ENCODE measurements at places on chromosomes 16 and 17.

DNA sequence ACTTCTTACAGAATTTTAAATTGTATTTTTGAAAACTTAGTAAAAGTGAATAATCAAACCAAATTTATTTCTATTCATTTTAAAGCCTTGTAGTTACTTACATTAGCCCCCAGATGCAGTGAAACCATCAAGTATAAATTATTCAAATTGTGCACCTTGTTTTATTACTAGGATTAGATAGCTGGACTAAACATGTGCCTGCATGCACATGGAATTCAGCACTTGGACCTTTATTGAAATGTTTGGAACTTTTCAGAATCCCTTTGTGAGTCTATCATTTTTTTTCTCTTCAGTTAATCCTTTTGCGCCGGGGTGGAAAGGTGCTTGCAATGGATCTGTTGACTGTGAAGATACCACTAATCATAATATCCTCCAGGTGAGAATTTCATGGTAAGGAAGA, 4.7 kb downstream of the ZPBP2 start:
- no peak for DNase-seq

DNA sequence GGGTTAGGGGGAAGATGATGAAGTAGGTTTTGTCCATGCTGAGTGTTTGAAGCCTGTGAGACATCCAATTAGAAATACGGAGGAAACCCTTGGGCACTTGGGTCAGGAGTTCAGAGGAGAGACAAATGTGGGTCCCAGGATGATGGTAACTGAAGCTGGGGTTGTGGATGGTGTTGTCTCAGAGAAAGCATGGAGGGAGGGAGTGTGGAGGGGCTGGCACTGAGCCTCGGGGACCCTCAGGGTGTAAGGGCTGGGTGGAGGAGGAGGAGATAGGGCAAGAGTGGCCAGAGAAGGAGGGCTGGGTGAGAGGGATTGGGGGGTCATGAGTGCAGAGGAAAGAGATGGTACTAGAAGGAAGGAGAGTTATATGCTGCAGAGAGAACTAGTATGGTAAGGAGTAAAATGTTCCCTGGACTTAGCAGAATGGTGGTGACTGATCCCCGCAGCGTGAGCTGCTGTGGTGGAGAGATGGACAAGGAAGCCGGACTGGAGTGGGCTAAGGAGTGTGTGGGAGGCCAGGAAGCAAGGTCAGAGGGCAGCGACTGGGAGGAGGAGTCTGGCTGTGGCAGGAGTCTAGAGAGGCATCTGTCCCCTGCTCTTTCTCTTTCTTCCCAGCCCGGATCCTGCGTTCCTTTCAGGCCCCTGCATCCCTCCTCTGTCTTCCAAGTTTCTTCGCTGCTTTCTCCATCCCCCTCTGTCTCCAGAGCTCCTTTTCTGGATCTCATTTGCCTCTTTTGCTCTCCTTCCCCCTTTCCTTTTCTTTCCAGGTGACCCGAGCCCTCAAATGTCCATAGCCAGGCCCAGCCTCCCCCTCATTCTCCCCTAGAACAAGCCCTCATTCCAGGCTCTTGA, 3.9 kb upstream of the COL1A1 start:
- no peak for DNase-seq

DNA sequence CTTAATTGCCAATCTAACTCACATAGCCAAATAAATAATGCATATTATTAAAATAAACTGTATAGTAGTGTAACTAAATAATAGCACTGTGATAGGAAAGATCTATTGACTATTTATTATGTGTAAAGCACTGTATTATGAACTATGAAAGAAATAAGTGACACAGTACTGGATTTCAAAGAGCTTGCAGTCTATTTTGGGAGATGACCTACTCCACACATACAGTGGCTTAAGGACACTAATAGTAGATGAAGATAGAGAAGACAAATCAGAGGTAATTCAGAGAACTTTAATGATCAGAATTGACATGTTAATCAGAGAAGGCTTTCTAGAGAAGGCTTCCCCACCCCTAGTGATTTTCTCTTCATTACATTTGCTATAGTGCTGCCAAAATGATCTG, 14.6 kb downstream of the LASP1NB start:
- no peak for DNase-seq

DNA sequence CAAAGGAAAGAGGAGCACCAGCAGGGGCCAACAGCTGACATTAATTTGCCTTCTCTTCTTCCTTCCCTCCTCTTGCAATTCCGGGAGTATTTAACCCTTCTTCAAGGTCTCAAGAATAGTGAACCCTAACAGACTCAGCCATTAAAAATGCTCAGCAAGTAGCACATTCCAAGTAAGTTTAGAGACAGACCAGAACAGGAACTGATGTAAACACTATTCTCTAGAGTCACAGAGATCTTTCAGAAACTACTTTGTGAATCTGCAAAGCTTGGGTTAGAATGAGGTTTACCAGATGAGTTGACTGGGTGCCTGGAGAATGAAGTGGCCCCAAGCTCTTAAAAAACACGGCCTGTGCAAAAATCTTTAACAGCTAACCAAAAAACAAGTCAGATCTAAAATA, 50.9 kb downstream of the TEX2 start:
- no peak for DNase-seq

- no peak for DNase-seq
Measured at GRCh38 chr17:306536-307294, 45.9 kb downstream of the RPH3AL start.

DNA sequence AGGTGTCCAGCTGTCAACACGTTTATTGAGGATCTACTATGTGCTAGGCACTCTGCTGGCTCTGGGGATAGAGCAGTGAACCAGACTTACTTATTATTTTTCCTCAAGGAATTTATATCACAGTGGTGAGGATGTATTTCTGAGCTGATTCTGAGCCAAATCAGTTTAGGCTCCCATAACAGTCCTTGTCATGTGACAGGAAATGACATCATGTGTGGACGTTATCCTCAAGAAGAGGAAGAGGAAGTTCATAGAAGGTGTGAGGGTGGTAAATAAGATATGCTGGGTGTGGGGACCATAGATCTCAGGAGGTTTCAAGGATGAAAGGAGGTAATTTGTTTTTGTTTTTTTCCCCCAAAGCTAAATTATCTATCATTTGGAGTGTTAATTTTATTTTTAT, 873.5 kb upstream of the EEF2KMT start:
- no peak for DNase-seq

DNA sequence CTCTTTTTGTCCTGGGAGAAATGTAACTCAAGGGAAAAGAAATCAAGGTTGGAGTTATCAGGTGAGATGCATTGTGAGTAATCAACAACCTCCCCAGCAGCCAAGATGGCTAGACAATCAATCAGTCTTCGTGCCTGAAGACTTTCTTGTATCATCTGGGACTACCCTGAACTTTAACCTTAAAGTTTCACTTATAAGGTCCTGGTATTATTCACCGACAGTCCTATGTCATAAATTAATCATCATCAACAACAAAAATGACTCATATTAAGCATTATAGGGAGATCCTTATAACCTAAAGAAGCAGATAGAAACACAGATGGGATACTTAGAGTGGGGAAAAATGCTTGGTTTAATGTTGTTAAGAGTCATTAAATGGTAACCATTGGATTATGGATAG, 7.7 kb upstream of the TEKT3 start:
- DNase-seq = no peak

DNA sequence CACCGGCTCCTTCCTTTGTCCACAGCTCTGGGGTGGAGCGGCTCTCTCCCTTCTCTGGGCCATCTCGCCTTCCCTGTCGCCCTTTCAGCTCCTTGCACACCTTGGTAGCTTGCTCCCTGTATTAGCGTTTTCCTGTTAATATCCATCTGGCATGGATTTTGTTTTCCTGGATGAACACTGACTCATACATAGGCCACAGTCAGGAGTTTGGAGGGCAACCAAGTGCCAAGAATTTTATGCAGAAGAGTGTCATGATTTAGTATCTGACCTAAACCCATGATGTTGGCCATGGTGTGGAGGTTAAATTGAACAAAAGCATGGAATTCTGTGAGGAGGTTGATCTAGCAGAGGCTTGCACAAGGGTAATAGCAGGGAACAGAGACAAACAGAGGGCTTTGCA, 180.9 kb downstream of the AIPL1 start:
- DNase-seq = no peak

DNA sequence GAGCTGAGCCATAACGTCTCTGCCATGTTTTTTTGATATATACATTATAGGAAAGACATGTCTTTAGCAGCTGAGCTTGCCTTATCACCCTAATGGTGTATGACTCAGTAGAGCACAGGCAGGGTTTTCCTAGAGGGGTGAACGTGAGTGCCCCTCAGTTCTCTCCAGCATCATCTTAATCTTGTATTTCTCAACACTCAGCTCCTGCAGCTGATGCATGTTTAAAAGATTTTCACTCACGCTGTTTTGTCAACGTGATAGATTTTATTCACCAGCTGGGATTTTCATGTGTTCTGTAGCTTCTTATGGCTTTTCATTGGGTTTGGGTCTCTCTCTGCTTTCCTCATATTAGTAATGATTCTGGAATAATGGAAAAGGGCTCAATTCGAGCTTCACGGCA, 186.0 kb upstream of the PMFBP1 start:
- DNase-seq = no peak

DNA sequence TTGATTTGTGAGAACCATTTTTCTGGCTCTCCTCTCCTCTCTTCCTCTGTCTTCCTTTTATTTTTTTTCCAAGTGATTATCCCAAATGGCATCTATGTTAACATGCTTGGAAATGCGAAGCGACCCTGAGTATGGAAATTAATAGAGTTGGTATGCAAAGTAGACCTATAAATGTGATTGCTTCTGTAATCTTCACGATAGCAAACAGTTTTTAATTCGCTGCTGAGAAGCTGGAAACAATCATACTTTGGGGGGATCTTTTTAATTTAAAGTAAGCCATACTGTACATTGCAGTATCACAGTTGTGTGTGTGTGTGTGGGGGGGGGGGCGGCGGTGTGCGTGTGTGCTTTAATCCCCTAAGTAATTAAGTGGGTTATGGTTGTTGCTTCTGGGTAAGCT, 233.3 kb downstream of the CDH13 start:
- DNase-seq = no peak

DNA sequence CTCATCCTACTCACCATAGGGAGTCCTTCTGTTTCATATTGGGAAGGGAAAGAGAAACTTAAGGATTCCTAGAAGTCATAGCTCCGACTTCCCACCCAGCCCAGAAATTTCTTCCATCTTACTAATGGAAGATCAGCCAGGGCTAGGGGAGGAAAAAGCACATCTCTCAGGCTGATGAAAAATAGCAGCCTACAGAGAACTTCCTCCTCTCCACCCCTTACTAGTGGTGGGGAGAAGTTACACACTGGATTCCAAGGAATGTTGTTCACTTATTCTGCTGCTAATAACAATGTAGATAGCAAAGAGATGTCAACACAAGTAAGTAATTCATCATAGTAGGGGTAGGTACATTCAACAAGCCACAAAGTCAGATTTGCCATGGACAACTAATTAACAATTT, 94.4 kb downstream of the SPACA3 start:
- DNase-seq = no peak

GRCh38 chr17:58932956-58933355, 173.7 kb downstream of the TRIM37 start:
- no peak for DNase-seq

GRCh38 chr17:68033636-68034451, 1.7 kb upstream of the KPNA2 start:
- no peak for DNase-seq

DNA sequence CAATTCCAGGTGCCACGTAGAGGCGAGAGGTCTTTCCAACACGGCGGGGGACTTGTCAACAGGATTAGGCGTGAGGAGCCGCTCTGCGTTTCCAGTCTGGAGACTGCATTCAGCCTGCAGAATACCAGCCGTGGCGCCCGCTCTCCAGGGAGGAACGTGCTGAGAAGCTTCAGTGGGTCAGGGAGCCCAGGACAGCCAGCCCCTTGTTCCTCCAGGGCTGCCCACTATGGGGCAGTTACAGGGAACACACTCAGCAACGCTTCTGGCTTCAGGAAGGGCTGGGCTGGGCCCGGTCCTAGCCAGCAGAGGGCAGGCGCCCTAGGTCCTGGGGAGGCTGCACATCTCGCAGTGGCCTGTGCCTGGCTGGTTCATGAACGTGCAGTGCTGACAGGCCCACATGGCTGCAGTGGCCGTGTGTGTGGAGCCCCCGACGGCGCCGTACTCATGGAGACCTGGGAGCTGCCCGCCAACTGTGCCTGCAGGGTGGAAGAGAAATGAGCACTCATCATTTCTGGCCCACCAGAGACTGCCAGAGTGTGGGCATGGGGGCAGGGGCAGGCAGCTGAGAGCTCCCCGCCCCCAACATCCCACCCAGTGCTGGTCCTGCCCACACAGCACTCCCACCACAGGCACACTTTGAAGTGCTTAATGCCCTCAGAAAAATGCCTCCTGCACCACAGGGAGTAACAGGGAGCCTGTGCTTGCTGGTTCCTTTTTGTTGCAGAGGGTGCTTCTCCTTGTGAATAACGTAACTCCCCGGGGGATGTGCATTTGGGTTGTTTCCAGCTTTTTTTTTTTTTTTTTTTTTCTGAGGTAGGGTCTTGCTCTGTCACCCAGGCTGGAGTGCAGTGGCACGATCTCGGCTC, 7.0 kb upstream of the FAAP100 start:
- no peak for DNase-seq

DNA sequence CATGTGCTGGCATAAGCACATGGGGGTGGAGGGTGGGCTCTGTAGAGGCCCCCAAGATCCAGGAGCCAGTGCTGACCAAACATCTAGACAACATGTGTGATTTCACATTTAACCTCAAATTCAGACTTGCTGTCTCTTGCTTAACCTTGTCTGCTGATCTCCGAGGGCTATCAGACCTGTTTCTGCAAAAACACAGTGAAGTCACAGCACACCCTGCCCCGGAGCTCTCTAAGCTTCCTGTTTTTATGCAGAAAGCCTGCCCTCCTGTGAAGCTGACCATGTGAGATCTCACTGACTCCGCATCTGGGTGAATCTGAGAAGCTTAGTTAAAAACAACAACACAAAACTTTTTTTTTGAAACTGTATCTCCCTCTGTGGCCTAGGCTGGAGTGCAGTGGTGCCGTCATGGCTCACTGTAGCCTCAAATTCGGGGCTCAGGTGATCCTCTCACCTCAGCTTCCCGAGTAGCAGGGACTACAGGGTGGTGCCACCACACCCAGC, 6.6 kb upstream of the DPEP2 start:
- DNase-seq = peak; percentile 66

DNA sequence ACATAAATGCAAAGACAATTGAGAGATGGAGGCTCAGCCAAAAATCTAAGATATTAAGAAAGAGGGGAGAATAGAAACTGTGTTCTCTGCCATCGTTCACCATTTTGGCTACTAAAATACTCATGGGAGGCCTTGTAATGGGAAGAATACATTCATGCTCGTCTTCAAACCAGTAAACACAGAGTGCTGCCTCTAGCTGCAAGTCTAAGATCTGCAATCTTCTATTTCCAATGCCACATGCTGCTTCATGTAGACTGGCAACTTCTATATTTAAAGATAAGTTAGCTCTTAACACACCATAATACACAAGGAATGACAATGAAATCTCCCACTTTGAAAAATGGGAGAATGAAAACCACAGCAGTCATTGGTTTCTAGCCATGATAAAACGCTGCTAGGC, 387.3 kb downstream of the HS3ST3B1 start:
- no peak for DNase-seq

GRCh38 chr16:72890587-72890986, 157.3 kb downstream of the ZFHX3 start:
- no peak for DNase-seq

GRCh38 chr17:77425791-77426641, 285.2 kb downstream of the SEC14L1 start:
- no peak for DNase-seq

All from right atrium auricular region (tissue), 2 donors.